Left forelimb (tissue), 1 donor: ENCODE measurements at places on chromosomes 2 and 18.

DNA sequence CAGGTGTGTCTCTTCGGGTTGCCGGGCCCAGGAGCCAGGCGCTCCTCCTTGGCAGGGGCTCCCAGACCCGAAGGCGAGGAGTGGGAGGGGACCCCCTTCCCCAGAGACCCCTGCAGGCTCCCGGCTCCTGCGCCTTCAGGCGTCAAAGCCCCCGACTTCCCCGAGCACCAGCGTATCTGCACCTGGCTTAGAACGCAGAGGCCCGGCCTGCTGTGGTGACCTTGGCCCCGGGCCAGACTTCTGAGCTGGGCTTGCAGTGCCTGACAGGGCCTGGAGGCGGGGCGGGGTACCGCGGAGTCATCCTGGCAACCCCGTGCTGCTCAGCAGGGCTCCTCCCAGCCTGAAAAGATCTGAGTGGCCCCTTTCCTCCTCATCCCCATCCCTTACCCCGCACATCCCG is 27.0 kb downstream of the SKA1 start:
- no peak for DNase-seq

DNA sequence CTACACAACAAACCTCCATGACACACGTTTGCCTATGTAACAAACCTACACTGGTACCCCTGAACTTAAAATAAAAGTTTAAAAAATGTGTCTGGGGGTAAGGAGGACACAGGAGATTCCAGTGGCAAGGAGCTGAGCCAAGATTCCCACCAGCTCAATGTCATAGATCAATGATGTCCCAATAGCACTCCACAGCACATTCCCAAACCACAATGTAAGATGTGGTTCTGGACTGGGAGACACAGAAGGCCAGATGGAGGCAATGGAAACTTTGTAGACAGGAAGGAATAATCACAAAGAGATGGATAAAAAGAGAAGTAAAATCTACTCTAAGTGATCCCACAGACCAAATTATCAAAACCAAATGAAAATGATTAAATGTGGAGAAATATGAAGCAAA is 312.4 kb upstream of the SOX11 start:
- no peak for DNase-seq

GRCh38 chr2:28630341-28630740 is 121.3 kb upstream of the PPP1CB start:
- no peak for DNase-seq

DNA sequence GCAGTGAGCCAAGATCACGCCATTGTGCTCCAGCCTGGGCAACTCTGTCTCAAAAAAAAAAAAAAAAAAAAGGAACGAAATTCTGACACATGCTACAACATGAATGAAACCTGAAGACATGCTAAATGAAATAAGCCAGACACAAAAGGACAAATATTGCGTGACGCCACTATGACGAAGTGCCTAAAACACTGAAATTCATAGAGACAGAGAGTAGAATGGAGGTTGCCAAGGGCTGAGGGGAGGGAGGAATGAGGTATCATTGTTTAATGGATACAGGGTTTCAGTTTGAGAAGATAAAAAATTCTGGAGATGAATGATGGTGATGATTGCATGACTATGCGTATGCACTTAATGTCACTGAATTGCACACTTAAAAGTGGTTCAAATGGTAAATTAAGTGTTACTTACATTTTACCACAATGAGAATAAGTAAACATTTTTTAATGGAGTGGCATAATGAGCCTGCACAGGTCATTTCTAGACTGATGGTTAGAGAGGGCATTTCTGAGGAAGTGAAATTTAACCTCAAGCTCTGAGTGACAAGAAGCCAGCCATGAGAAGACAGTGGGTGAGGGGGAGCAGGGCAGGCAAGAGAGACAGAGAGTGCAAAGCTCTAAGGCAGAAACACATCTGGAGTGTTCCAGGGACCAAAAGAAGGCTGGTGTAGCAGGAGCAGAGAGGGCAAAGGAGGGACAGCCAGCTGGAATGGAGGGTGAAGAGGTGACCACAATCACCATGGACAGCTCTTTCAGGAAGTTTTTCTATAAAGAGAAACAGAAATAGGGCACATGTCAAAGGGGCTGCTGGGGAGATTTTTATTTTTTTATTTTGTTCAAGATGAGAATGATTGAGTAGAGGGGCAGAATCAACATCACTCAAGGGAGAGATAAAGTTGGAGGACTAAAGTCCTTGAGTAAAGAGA is 20.6 kb upstream of the EXOC6B start:
- DNase-seq, result no peak

GRCh38 chr18:64379662-64380061 is 230.8 kb upstream of the LINC00305 start:
- no peak for DNase-seq

- DNase-seq, result no peak
Measured at GRCh38 chr2:163778045-163778781, 42.4 kb upstream of the FIGN start.

DNA sequence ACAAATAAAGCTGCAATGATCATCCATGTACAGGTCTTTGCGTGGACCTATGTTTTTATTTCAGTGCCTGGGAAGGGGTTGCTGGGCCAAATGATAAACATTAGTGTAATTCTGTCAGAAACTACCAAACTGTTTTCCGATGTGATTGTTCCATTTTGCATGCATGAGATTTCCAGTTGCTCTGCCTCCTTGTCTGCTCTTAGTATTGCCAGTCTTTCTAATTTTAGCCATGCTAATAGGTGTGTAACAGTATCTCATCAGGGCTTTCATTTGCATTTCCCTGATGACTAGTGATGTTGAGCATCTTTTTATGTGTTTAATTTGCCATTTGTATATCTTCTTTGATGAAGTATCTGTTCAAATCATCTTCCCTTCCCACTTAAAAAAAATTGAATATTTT is 67.5 kb downstream of the SP110 start:
- no peak for DNase-seq

DNA sequence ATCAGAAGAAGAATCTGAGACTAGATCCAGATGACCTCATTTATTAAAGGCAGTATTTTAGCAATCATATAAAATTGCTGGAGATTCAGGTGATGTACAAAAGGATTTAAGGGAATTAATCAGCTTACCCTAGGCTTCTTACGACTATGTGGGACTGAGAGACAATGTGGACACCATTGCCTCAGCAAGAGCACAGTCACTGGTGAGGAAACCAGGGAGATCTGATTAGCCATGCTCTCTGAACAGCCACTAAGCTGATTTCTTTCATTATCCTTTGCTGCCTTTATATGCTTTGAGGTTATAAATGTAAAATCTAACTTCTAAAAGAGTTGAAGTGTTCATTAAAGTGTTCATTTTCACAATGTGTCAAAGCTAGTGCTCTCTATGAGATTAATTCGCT is 22.7 kb upstream of the GULP1 start:
- DNase-seq, result no peak

GRCh38 chr2:39584283-39584965 is 81.3 kb upstream of the TMEM178A start:
- no peak for DNase-seq

GRCh38 chr18:9608298-9608697 is 6.1 kb downstream of the PPP4R1 start:
- DNase-seq, result no peak

GRCh38 chr2:46983065-46983801 is 67.6 kb upstream of the MCFD2 start:
- DNase-seq, result no peak

- no peak for DNase-seq
Measured at GRCh38 chr18:63686871-63687270, 15.9 kb upstream of the SERPINB11 start.

DNA sequence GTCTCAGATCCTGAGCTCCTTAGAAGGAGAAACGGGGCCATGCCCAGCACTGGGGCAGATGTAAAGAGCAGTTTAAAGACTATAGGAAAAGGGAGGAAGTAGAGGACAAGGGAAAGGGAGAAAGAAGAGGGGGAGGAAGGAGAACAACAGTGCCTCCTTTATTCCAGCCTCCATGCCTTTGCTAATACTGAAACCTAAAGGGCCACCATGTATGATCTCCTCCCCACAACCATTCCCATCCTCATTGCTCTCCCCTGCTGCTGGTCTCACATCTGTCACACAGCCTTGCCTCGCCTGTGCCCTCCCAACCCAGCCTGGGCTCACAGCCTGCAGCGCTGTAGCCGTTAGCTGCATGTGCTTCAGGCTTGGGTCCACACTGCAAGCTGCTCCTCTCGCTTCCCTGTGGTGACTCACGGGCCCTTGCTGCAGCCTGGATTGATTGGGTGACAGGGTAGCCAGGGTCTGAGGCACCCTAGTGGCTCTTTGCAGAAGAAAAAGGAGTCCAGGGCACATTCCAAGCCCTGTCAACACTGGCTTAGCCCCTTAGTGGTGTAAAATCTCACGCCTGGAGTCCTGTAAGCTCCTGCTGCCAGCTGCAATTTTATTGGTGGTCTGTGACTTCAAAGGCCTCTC is 281.9 kb downstream of the SRBD1 start:
- DNase-seq, result no peak

GRCh38 chr2:217858519-217859491 is 144.0 kb downstream of the TNS1 start:
- DNase-seq, result peak; percentile 93

DNA sequence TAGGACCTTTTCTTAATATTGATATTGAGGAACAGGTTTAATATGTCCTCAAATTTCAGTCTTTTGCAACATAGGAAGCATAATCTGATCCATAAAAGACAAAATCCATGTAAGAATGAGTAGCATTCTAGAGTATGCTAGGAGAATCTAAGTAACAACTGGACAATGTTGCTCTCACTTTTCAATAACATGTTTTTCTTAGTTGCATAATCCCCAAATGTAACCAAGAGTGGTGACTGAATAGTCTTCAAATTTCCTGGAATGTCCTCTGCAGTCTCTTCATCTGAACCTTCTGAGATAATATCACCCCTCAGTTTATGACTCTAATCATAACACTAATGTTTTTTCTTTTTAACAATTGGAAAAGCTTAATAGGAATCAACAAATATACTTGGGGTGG is 110.0 kb upstream of the ZEB2 start:
- DNase-seq, result no peak

GRCh38 chr2:133942398-133942797 is 311.5 kb upstream of the MGAT5 start:
- no peak for DNase-seq

DNA sequence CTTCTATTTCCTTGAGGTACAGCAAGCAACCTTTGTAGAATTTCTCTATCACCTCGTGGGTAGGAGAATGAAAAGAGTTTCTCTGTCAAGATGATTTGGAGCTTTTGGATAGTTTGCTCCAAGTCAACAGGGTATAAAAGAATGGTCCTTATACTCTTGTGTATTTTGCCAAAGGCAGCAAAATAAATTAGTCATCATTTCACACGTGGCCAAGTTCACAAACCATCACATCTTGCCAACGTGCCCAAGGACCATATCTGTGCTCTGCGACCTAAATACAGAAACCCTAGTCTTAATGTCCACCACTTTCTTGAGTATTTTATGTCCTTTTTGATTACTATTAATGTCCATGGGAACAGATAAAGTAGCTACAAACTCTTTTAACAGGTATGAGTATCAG is 262.9 kb downstream of the AFF3 start:
- no peak for DNase-seq
